Kidney glomerular epithelial cell (primary cell): ENCODE measurements at places on chromosomes 12 and 14.

- peak; percentile 35 for DNase-seq
Observed at GRCh38 chr12:116015525-116015924, 262.0 kb downstream of the MED13L start.

GRCh38 chr12:106078358-106079010 is 60.3 kb downstream of the NUAK1 start:
- peak; percentile 84 for DNase-seq

DNA sequence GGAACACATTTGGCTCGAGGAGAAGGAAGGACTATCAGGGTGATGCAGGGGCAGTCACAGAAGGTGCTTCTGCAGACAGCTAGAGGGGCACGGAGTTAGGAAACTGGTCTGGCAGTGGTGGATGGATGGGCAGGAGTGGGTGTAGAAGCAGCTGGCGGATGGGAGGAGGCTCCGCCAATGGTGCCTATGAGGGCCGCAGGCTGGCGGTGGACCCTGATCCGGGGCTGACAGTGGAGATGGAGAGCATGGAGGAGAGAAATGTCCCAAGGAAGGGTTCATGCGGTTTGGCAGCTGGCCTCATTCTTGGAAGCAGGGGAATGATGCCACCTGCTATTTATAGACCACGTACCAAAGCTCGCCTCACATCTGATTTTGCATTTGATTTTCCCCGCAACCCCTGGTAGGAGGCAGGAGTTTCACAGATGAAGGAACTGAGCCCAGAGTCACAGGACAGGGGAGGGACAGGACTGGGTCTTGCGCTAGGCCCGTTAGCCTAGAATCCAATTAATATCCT is 237.1 kb downstream of the FOXN3 start:
- DNase-seq: no peak

- no peak for DNase-seq
Observed at GRCh38 chr12:71536279-71536938, 96.8 kb downstream of the LGR5 start.

DNA sequence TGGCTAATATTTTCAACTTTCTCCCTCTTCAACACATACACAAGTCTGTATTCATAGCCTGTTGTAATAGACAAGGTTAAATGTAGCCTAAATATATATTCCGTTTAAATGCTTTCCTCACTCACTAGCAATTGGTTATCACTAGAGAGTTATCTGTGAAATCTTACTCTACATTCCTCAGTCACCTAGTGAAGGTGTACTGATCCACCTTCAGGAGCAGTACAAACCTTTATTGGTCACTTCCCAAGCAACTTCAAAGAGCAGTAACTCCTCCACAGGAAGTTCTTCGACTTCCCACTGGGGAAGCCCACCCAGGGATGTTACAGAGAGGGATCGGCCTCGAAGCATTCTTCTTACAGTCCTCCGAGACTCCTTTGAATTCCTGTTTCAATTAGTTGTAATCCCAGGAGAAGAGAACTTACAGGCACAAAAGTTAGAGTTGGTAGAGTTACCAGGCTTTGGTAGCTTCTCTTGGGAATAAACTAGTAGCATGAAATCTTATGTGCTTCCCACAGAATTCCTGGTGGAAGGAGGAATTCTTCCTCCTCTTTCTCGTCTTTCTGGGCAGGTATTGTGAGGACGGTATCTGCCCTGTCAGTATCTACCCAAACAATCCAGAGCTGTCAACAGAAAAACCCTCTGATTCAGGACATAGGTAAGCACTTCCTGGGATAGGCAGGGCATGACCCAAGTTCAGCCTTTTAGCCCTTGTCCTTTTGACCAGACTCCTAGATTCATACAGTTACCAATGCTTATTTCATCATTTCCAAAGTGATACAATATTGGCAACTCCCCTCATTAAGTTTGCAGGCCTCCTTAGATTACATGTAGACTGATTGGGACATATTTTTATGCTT is at the start of gene GYS2:
Gene GYS2 (minus strand): TSS at position 603 of the 857 bp plus-strand sequence. CDS start 255 bp downstream, at position 348.
- no peak for DNase-seq

DNA sequence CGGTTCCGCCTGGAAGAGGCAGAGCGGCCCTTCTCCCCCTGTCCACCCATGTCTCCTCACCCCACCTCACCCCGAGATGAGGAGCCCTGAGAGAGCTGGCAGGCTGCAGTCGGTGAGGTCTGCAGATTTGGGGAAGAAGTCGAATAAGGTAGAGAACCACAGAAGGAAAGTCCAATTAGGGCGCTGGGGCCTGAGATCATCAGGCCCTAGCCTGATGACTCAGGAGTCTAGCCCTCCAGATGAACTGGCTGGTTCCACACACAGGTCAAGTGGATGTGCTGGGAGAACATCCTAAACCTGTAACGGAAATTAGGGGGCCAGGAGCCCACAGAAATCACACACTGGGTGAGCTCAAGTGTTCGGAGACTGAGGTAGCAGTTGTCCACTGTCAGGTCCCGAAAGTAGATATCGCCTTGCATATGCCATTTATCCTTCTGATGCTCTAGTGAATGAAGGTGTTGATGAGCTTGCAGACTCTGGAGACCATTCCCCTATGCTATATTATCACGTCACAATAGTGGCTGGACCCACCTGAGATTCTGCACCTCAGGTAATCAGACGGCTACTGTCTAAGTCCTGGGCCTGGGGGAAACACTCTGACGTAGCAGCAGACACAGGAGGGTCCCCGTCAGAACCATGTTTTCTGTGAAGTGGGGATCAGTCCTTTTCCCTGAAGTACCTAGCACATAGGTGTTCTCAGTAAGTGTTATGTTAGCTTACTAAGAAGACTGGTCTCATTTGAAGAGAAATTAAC is 886 bp upstream of the METTL17 start:
- no peak for DNase-seq

DNA sequence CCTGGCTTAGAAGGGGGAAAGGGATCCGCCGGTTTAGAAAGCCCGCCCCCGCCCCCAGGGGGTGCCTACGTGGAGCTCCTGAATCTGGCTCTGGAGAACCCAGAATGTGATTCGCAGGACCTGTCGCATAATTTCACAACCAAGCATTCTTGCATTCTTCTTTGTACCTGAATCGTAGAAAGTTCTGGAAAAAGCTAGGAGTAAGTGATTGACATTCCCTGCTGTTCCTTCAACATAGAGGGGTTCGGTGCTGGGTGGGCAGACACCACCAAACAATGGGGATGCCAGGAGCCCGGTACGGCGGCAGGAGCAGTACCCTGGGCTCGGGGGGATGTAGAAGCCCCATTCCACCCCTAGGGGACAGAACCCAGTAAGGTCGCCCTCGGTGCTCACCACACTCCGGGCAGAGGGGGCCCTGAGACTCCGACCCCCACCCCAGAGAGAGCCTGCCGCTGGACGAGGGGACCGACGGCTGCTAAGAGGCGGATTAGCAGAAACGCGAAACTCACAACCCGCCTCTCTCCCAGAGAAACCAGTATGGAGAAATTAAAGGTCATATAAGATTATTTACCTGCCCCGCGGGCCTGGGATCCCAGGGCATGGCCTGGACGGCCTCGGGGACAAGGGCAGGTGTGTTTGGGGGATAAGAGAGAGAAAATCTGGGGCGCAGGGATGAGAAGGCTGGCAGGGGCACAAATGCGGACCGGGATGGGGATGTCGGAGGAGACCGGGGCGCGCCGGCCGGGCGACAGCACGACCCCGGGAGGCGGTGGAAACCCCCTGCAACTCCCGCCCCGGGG is 520 bp downstream of the CSRP2 start:
- peak; percentile 67 for DNase-seq

- DNase-seq: no peak
Observed at GRCh38 chr14:100394886-100395672, 71.9 kb downstream of the SLC25A47 start.

- no peak for DNase-seq
Observed at GRCh38 chr14:52706286-52706685, 714 bp upstream of the PSMC6 start.

- DNase-seq: no peak
Observed at GRCh38 chr12:98372340-98373024, 142.9 kb upstream of the TMPO start.

GRCh38 chr12:121712461-121713256 is at the start of gene TMEM120B:
TSS of gene TMEM120B (plus strand) at chr12:121712752. CDS start at chr12:121712896, 144 bp downstream.
- peak; percentile 47 for DNase-seq

DNA sequence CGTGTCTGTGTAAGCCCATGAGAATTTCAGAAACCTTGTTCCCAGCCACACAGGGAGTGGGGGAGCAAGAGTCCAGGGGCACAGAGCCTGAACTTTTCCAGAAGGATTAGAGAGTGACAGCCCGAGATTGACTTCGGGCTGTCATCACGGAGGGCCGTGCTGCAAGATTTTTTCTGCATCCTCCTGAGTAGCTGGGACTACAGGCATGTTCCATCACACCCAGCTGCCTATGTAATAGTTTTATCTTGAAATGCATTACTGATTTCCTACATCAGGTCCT is 14.4 kb downstream of the EVL start:
- no peak for DNase-seq

- DNase-seq: no peak
Observed at GRCh38 chr12:83954071-83954789, 958.4 kb downstream of the SLC6A15 start.
